Kasumi-1 (cell line): ENCODE measurements at places on chromosomes 11 and 22.

GRCh38 chr11:106848526-106848925 lies 169.8 kb downstream of the GUCY1A2 start:
- DNase-seq = no peak

DNA sequence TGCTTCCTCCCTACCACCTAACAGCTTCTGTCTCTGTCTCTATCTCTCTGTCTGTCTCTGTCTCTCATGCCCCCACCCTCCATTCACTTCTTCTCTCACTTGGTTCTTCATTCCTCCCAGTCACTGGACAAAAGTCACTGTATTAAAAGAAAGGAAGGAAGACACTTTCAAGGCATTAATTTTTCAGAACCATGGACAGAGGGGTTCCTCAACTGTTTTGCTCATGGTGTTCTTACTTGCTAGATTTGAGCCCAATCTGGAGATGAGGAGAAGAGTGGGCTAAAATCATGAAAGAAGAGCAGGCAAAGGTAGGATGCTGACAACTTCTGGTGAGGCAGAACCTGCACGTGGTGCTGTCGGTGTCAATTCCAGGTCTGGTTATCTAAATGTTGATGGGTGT lies 116.7 kb upstream of the LARGE1 start:
- DNase-seq = no peak

DNA sequence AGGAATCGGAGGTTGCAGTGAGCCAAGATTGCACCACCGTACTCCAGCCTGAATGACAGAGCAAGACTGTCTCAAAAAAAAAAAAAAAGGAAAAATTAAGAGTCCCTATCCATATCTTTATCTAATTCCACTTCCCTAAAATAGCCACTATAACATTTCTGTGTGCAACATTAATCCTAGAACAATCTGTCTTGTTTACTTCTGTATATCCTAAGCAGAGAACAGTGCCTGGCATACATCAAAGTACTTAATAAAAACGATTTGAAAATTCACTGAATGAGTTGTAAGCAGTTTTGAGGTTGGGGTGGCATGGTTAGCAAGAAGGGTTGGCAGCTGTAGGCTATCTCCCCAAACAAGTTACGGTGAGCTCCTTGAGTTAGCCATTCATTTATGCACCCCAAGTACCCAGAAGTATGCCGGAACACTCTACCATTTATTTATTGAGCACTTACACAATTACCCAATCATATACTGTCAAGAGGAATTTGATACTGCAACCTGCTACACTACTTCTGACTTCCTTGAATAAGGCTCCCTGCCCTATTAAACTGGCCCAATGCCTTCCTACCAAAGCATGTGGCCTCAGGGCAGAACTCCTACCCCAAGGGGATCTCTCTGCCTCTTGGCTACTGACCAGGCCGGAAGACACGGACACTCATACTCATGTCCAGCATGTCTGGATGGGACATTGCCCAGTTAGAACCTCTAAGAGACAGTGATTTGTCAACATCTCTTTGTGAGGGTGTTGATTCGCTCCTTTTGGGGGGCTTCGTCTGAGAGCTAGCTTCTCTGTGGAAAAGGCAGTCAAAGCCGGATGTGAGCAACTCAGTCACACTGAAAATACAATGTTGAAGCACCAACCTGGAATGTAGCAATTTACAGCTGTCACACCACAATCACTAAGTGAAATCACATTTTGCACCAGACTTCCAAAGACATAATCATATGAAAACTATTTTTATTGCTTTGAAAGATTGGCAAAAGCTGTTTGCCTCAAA lies 16.3 kb upstream of the TMEM41B start:
- no peak for DNase-seq

- no peak for DNase-seq
Measured at GRCh38 chr22:22479116-22479515, 29.4 kb downstream of the ZNF280B start.

- DNase-seq = no peak
Measured at GRCh38 chr22:38073150-38074130, 10.5 kb downstream of the SLC16A8 start.

- no peak for DNase-seq
Measured at GRCh38 chr22:45959719-45960476, 17.1 kb downstream of the WNT7B start.

DNA sequence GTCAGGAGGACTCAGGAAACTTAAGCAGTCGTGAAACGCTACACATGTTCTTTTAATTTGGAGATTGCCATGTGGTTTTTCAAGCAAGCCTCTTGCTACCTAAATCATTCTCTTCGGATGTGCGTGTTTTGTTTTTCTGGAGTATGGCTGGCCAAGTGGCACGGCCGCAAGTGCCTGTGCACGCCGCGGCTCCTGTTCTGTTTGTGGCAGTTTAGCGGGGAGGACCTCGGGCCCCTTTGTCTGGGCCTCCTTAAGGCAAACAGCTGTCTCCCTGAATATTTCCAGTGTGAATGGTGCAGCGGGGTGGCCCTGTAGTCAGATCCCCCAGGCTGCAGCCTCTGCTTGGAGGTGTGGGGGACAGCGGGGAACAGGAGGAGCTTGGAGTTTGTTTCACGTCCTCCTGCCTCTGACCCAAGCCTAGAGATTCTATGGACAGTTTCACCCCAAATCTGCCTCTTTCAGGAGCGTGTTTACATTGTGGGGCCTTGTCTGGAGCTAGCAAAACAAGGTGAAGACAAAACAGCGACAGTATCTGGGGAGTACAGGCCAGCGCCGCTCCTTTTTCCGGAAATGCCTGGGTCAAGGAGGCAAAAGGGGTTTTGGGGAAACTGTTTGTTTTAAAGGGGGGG lies 1.3 kb downstream of the LRP5 start:
- peak; percentile 28 for DNase-seq

- DNase-seq = no peak
Measured at GRCh38 chr11:6320411-6321155, at the start of gene CAVIN3. Gene CAVIN3 (minus strand): TSS chr11:6320501. CDS start chr11:6320476, 25 bp downstream.

DNA sequence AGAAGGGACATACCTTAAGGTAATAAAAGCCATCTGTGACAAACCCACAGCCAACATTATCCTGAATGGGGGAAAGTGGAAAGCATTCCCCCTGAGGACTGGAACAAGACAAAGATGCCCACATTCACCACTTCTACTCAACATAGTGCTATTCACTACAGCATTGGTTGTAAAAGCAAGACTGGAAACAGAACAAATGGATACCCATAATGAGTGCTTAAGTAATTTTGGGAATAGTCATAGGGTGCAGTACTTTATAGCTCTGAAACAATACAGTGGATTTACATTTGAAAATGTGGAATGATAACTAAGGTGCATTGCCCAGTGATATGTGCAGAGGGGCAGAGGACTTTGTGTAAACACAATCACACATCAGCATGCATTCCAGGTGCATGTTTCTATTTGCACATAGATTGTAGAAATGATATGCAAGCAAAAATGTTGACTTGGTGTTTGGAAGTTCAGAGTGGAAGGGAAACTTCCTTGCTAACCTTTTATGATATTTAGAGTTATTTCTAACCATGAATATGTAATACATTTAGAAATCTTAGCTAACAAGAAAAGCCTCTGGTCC lies 112.3 kb downstream of the IGLL1 start:
- DNase-seq = no peak

DNA sequence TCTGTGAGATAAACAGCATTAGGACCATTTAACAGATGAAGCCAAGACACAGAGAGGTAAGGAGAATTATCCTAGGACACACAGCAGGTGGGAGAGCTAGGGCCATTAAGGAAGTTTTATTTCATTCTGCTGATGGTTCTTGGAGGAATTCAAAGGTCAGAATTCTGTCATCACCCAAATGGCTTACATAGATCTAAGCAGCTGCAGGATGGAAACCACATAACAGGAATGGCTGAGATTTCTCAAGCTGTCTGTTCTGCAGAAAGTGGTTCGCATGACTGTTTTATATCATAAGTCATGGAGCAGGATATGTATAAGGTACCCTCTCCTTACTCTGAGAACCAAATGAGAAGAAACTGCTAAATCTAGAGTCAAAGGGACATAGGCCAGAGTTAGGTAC lies 163.2 kb upstream of the NARS2 start:
- no peak for DNase-seq

- no peak for DNase-seq
Measured at GRCh38 chr22:42939941-42940653, 74.9 kb downstream of the PACSIN2 start.

GRCh38 chr11:68651208-68651984 lies 32.9 kb upstream of the GAL start:
- no peak for DNase-seq
